Activated effector memory CD4-positive, alpha-beta T cell treated with anti-CD3 and anti-CD28 coated beads, Interleukin-2, amount 50 U/mL, for 16 hours (primary cell): ENCODE measurements at places on chromosomes 11 and 22.

GRCh38 chr11:68165601-68166000 is 44.4 kb upstream of the CHKA start:
- no peak for DNase-seq

- DNase-seq, result no peak
These were observed 1160.3 kb downstream of the FAM181B start for GRCh38 chr11:81573367-81573766.

DNA sequence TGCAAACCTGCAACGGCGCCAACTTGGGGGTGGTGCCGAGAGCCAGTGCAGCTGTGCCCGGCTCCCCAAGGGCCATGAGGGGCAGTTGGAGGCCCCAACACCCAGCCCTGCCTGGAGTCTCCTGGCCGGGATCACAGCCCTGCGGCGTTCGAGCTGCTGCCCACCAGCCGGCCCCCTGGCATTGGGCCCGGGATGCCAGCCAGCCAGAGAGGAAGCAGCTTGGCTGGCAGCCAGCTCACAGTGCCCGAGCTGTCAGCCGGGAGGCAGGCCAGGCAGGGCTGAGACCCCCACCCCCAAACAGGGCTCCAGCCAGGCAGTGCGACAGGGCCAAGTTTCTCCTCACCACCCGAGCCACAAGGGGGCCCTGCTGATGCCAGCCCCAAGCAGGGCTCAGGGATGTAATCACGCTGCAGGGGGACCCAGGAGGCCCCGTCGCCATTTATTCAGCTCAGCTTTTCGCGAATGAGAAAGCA is 26.0 kb upstream of the TCF20 start:
- DNase-seq, result no peak

DNA sequence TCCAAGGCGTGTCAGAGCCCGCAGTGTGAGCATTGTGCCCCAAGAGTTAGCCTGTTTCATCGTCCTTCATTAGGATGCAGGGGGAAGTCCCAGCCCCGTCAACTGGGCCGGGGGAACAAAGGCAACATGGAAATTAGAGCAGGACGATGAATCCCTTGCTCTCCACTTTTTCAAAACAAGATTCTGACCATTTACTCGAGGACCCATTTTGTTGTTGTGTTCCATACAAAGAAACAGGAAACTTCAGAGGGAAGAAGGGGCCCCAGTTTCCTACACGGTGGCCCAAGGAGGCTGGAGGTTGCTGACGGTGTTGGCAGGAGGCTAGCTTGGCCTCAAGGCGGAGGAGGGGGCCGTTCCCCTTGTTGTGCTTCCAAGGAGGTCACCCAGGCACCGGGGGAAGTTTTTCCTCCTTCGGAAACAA is 44.0 kb upstream of the SLC1A2 start:
- DNase-seq, result no peak

GRCh38 chr11:73760135-73760678 is 667 bp downstream of the RAB6A start:
- DNase-seq, result no peak

DNA sequence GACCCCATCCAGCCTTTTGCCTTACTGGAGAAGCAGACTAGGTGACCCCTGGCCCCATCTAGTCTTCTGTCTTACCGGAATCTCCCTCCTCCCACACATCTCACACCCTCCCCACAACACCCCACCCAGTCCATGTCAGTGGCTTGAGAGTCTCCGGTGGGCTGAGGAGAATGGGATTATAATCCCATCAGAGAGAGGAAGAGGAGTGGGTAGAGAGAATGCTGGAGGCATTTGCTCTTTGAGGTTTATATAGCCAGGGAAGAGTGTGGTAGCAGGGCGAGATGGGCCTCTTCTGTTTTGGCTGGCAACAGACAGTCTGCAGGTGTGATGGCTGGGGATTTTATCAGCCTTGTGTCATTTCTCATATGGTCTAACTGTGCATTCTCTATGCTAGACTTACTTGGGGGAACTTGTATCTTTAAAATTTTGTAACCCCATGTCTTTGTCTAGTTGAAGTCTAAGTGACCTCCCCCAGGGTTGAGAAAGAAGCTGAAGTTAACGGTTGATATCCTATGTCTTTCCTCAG is 50.3 kb downstream of the GRAMD1B start:
- no peak for DNase-seq

- no peak for DNase-seq
These were observed 352.7 kb downstream of the NTM start for GRCh38 chr11:131723088-131723487.

DNA sequence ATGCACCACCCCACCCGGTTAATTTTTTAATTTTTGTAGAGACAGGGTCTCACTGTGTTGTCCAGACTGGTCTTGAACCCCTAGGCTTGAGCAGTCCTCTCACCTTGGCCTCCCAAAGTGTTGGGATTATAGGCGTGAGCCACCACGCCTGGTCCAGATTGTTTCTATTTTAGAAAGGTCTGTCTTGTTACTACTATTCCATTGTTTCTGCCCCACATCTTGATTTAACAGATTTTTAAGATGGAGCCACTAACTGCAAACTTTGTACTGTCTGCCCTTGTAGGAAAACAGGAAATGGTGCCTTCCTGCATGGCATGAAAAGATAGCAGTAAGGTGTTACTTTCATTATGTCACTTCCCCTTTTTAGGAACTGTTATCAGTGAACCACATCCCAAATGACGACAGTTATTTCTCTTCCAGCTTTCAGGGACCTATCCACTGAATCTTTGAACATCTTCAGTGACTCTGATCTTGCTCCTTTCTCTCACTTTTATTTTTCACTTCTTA is 23.2 kb downstream of the TAF1D start:
- DNase-seq, result no peak

- DNase-seq, result no peak
These were observed 34.2 kb downstream of the OSBP2 start for GRCh38 chr22:30728826-30729225.

- no peak for DNase-seq
These were observed 305.5 kb downstream of the DDX10 start for GRCh38 chr11:108970221-108970991.

DNA sequence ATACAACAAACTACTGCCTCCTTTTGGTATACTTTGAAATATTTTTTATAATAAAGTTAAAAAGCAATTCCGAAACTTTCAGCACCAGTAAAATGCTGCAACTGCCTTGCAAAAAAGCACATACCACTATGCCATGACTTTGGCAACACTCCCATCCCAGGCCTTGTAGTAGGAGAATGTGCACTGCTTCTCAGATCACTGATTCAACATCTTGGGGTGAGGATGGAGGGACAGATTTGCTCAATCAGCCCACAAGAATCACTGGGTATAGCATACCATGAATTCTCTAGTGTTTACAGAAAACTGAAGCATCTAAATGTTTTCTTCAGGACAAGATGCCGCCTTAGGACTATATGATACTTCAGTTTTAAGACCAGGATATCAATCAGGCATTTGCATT is 14.9 kb downstream of the EIF4ENIF1 start:
- DNase-seq, result no peak

DNA sequence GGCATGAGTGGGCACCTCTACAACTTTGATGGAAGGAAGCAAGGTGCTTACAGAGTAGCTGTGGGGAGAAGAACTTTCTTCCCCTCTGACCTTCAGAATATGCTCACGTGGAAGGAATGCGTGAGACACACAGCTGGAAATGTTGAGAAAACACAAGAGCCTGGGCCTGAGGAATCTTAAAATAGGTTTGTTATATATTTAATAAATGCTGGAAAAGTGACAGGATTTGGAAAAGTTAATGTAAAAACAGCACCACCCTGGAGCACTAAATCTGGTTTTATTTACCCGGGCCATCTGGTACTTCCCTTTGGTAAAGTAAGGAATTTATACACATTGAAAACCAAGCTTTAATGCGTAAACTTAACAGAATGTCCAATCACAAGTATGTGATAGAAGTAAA is 14.0 kb upstream of the AMPD3 start:
- DNase-seq, result no peak

- no peak for DNase-seq
These were observed 71.4 kb downstream of the FANCF start for GRCh38 chr11:22554221-22554620.

- DNase-seq, result no peak
These were observed 105.5 kb downstream of the MYO18B start for GRCh38 chr22:25847451-25847850.

GRCh38 chr11:94834911-94835593 is 66.9 kb downstream of the AMOTL1 start:
- DNase-seq, result no peak

DNA sequence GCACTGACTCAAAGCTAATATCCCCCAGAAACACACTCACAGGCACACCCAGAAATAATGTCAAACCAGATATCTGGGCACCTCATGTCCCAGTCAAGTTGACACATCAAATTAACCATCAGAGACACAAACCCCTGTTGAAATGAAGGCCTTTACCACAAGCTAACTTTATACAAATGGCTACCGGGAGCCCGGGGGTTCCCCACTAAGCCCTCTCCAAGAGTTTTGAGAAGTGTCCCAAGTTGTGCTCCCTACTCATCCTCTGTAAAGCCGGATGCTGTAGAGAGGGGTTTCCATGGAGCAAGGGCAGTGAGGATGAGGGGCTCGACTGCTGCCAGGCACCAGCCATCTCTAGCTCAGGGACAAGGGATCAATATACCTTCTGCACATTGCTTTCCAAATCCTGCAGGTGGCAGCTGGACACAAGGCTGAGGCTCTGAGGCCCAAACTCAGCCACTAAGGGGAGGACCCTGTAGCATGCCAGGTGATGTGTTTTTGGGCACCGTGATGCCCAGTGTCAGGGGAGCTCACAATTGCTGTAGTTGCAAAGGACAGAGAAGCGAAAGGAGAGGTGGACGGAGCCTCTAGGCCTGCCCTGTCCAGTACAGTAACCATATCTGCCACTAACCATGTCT is 145.7 kb downstream of the TTC17 start:
- no peak for DNase-seq

DNA sequence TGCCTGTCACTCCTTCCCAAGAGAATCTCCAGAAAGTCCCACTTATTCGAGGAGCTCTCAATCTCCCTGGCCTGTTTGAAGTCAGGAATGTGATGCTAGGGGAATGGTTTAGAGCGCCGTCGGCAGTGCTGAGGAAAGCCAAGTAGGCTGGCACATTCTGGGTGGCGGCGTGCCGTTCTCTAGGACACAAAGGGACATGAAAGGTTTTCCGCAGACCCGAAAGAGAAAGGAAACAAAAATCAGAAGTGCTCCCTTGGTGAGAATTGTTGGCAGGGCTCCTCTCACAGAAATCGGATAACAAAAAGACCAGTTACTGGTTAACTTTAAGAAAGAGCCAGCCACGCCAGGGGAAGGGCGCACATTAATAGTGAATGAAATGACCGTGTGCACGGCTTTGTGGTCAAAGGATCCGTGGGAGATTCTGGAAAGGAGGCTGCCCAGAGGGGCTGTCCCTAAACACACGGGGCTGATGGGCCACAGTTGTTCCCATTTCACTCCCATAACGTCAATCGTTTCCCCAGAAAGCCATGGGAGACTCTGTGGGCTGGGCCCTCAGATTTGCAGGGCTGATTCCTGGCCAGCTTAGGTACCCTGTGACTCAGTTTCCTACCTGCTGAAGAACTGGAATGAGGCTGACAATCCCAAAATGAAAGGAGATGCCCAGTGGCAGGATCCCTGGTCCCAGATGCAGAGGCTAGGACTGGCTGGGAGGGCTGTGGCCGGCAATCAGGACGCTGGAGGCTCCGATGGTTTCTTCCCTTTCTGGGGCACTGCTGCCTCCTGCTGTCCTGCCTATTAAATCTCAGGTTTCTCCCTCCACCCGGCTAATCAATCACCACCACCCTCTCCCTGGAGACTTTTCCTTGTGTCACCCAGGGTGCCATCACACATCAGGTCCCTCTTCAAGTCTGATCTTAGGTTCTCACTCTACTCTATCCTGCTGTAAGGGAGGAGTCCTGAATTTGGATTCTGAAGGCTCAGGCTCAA is 82.3 kb downstream of the RCN1 start:
- DNase-seq, result no peak

DNA sequence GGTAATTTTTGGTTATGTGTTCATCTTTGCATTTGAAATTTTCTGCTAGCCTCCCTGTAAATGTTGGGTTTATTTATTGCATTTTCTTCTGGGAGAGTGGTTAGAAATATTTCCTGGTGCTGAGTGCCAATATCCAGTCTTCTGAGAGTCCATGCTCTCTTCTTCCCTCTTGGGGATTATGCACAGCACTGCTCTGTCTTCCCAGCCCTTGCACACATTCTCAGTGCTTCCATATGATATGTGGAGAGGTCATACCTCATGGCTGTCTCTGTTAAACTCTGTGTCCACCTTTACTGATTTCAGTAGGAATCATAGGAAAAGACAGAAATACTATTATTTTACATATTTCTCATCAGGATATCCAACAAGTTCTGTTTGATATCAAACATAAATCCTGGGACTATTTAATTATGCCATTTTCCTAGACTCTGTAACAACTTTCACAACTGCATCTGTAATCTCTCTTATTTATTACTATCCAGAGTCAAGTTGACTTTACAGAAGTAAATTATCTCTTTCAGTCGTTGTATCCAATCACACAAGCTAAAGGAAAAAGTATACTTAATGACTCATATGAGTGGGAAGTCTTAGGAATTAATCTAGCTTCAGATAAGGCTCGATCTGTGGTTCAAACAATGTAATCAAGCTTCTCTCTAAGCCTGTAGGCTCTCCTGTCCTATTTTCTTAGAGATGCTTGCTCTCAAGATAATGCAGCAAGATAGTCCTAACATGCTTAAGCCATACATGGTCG is 2.7 kb upstream of the NXPE1 start:
- DNase-seq, result no peak

GRCh38 chr11:70586261-70587074 is 188.1 kb downstream of the CTTN start:
- DNase-seq, result no peak

DNA sequence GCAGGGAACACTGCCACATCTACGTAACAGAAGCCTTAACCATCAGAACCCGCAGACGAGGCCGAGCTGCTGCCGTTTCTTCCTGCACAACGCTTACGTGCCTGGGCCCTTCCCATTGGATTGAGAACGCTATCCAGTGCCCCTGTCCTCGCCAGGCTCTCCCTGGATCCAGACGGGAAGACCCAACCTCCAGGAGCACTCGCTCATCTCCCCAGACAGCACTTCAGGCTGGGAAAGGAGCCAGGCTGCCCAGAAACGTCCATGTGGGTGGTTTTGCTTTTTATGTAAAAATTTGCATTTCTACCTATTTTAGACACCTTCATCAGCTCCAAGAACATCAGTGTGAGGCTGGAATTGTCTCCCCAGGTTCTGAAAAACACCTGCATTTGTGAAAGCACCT is 7.3 kb upstream of the CRYBB3 start:
- no peak for DNase-seq

GRCh38 chr22:20503816-20504215 is 3.6 kb upstream of the MED15 start:
- DNase-seq, result no peak

DNA sequence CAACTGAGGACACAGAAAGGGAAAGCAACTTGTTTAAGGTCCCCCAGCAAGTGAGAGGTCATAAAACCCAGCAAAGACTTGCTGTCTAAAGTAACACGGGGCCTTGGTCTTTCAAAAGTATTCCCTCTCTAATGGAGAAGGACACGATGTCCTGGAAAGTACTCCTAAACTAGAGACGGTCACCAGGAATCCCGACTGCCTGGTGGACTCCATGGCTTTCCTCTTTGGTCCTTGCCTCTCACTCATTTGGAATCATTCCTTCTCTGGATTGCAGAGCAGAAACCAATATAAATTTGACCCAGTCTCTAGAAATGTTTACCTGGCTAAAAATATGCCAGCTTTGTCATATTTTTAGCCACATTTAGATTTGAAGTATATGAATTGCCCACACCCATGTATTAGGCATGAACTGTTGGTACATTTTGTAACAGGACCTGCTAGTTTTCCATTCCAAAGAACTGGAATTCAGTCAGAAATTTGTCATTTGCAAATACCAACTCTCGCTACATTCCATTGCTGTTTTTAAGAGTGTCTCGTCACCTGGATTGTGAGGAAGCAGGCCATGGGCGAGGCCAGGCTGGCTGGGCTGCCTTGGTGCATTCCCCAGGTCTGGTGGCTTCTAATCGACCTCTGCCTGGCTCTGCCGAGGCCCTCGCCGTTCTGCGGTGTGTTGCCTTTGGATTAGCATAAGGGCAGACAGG is 12.9 kb downstream of the NAV2 start:
- no peak for DNase-seq
